ENCODE measurements at places on chromosomes 6 and 20.

DNA sequence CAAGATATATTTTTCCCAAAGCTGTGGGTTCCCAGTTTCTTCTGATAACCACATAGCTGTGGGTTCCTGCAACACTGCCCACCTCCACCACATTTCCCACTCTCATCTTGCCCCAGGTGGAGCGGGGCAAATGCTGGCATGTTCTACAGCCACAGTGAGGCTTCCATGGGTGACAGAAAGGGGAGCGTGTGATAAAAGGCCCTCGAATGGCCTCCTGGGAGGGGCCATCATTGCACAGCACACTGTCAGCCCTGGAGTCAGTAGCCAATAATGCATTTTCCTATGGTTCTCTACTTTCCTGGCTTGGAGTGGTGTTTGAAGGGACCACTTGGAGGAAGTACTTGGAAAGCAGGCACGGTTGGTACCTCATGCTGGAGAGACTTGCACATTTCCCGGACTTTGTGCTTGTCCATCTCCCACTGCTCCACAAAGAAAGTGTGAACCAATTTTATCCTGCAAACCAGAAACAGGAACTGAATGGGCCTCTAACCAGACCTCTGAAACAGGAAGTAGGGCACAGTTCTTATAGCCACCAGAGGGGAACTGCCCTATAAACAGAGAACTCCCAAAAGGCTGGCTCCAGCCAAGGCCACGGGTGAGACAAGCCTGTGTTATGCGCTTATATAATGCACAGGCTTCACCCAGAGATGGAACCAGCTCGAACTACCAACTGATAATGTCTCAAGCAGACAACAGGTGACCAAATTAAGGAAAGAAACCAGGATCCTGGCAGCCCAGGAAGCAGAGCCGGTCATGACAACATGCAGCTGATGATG, 8.6 kb downstream of the MAP3K5 start:
- DNase-seq = no peak

- no peak for DNase-seq
Measured at GRCh38 chr20:10427060-10427692, 6.8 kb downstream of the MKKS start.

GRCh38 chr6:160238761-160239751, 19.6 kb downstream of the SLC22A2 start:
- no peak for DNase-seq

DNA sequence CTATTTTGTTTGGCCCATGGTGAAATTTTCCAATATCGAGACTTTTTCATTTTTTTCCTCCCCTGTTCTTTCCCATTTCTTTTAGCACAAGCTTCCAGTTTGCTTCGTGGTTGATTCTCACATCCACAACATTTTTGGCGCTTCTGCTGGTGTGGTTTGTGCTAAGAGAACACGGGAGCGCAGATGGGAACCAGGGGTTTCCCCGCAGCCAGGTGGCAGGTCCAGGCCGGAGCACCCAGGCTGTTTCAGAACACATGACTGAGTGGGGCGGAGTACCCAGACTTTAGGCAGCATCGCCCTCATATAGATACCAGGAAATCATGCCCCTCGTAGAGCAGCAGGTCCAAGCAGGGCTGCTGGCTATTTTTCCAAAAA, 58.0 kb downstream of the SYTL3 start:
- no peak for DNase-seq

DNA sequence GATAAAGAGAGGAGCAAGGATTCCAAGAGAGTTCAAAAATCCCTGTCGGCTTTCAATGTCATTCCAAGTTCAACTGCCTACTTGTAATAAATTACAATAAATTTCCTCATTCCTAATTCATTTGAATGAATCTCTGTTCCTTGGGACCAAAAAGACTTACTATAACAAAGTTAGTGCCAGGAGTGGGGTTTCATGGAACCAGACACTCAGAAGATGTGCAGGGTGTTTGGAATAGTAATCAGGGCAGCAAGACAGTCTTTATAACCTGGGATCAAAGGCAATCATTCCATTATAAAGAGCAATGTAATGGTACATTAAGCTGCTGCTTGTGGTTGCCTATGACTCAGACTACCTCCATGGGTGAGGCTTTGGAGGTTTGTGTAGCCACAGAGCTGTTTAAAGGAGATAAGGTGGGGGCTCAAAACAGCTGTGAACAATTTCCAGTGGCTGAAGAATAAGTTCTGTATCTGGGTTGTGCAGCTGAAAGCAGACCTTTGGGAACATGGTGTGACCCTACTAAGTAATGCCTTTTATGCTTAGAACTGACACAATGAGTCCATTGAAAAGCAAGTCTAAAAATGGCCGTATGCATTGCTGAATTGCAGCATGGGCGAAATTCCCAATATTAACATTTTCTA, 159.9 kb downstream of the LINC00237 start:
- no peak for DNase-seq

DNA sequence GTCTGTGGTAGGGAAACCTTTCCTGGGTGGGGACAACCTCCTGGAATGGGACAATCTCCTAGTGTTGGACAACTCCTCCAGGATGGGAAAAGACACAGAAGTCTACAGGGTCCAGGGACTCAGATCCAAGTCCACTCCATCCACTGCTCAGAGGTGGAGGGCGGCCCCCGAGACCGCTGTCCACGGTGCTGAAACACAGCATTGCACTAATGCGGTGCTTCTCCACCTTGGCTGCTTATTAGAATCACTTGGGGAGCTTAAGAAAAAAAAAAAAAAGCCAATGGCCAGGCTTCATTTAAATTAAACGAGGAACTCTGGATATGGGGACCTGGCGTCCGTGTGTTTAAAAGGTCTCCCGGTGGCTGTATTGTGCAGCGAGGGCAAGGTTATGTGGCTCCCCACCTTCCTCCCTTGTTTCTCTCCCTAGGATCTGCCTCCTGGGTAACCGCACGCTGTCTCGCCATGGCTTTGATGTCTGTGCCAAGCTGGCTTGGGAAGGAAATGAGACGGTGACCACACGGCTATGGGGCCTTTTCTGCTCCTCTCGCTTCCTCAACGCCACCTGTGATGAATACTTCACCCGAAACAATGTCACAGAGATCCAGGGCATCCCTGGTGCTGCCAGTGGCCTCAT, 12.0 kb downstream of the SLC12A5 start:
- DNase-seq = no peak

- DNase-seq = no peak
Measured at GRCh38 chr20:5656126-5656525, 94.1 kb upstream of the SHLD1 start.

DNA sequence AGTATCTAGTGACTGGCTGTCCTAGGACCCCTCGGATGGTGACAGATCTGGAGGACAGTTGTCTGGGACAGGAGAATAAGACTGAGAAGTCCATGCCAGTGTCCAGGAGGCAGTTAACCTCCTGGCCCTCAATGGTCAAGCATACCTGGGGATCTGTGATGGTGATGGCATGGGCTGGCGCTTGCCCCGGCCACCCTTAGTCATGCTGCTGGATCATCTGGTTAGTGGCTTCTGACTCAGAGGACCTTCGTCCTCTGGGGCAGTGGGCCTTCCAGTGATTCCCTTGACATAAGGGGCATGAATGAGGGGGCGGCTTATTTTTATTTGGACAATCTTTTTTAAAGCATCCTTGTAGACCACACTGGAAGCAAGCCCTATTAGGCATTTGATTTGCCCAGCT, 24.0 kb upstream of the SF3B5 start:
- no peak for DNase-seq

Data from cortex of kidney (tissue), 1 donor.